Thymus (tissue), 14 donors: ENCODE measurements at places on chromosomes 5 and 9. TPM values are rescaled to one million over a fixed set of nuclear protein-coding genes. Genes with fewer than 3 reads are reported as not detected.

Gene IRX2
- polyA plus RNA-seq = 1.5 TPM

Gene LRRC26
- 0.05 TPM for polyA plus RNA-seq

Gene OR1Q1
- 0.05 TPM for polyA plus RNA-seq

Gene C9orf153
- 0.16 TPM for polyA plus RNA-seq

Gene CLIC3
- 44.6 TPM for polyA plus RNA-seq

Gene CNTNAP3
- 4.4 TPM for polyA plus RNA-seq

Gene ELOVL7
- polyA plus RNA-seq = 5.4 TPM

Gene SHC3
- polyA plus RNA-seq = 0.16 TPM

Gene SGCD
- polyA plus RNA-seq = 0.46 TPM

Gene APBA1
- polyA plus RNA-seq = 0.80 TPM

Gene MEIKIN
- 0.09 TPM for polyA plus RNA-seq

Gene ATP10B
- 2.6 TPM for polyA plus RNA-seq

Gene TSSK1B
- 0.02 TPM for polyA plus RNA-seq

Gene ADAMTS16
- polyA plus RNA-seq = 0.05 TPM

Gene SOHLH1
- polyA plus RNA-seq = 0.05 TPM

Gene PCDHGA11
- polyA plus RNA-seq = 0.68 TPM

Gene ECSCR
- polyA plus RNA-seq = 12.2 TPM

Gene PRSS3
- 2.6 TPM for polyA plus RNA-seq

Gene ASS1
- polyA plus RNA-seq = 30.4 TPM
